Neuronal stem cell (in vitro differentiated cells): ENCODE measurements at places on chromosomes 2 and 18.

DNA sequence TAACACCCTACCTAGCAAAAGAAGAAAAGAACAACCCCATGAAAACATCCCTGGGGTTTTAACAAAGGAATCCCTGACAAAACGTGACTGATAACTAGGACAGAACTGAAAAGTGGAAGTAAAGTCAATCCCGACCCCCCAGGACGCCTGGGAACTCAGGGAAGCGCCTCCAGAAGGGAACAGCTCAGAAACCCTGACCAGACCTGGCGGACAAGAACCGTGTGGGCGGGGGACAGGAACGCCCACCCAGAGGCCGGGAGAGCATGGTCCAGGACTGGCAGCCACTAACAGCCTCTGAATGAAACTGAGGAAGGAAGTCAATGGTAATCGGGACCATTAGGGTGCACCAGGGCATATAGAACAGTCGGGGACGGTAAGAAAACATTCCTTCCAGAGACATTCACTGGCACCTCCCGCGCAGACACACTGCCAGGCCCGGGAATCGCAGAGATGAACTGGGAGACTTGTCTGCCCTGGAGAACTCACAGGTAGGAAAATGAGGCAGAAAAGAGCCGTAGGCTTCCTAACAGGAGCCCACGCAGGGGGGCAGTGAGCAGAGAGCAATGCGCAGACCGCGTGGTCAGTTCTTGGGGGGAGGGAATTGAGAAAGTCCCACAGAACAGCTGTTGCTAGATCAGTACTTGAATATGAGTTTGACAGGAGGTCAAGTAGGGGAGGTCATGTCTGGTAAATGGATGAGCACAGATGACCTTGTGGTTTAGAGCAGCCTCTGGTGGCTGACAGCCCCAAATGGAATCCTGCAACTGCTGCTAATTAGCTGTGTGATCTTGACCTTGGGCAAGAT, 1.3 kb upstream of the TBC1D8 start:
- DNase-seq: peak; percentile 37

GRCh38 chr18:2538236-2538635, 33.1 kb downstream of the METTL4 start:
- DNase-seq: no peak

DNA sequence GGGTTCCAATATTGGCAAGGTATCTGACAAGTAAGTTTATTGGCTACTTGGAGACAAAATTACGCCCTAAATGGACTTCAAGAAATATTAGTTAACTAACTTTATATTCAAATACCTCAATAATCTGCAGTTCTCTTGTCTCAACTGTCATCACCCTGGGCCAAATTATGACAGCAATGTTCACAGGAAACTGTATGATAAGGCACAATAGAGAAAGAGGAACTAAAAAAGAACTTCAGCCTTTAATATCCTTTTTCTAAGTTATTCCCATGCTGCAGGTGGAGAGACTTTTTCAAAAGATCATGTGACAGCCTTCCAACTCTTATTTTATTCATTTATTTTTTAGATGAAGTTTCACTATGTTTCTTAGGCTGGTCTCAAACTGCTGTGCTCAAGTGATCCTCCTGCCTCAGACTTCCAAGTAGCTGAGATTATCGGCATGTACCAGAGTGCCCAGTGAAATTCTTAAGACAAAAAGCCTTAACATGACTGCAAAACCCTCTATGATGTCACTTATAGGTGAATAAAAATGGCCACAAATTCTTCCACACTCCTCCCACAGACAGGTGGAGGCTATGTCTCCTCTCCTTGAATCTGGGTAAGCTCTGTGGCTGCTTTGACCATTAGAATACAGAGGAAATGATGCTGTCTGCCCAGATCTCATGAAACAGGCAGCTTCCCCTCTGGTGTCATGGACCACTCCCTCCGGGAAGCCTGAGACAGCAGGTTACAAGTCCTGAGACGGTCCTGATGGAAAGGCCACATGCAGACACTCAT, 211.0 kb downstream of the TGIF1 start:
- no peak for DNase-seq

DNA sequence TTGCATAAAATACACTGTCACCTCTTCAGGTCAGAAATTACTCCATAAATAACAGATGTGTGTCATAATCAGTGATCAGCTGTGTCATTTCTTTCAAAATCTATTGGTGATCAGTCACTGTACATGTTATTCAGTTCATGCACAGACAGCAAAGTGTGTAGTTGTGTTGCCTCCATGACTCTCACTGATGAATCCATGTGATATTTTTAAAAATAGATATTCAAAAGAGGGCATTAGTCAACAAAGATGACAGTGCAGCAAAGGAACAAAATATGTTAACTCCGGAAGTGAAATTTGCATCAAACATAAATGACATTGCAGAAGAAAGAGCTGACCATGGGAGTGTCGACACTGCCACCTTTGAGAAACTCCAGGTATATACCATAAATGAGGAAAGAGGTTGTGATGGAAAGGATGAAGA, 17.1 kb upstream of the MCM6 start:
- no peak for DNase-seq

DNA sequence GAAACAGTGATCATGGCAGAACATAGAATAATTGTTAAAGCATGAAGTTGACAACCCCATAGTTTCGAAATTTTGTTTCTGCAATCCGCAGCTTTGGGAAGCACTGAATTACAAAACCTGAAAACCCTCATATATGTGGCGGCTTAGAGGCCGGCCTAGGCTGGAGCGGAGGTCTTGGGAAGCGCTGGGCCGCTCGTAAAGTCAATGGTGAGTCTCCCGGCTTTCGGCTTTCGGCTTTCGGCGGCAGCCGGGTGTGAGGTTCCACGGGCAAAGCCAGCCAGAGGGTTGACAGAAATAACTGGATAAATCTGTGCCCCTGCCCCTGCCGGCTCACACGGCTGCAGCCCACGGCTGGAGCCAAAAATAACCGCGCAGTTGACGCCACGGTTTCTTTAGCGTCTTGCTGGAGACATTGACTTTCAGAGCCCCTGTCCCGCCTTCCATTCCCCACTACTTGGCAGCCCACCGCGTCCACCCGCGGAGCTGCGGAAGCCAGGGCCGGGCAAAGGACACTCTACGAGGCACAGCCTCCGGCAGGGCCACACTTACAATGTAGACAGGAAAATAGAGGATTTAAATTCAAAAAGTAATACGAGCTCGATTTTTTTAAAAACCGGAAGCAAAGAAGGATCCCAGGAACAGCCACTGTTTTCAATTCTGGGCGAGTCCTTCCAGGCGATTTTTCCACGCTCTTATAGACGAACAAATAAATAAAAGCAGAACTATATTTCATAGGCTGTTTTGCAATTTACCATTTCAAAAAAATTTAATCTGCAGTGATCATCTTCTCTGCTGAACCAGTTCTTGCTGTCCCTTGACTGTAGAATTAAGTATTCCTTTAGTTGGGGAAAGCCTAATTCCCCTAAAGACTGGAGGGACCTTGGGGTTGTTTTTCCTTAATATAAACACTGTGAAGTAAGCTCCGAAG, 28.3 kb upstream of the ATP6V1B1 start:
- no peak for DNase-seq

GRCh38 chr2:144323946-144324345, 196.0 kb downstream of the ZEB2 start:
- no peak for DNase-seq

DNA sequence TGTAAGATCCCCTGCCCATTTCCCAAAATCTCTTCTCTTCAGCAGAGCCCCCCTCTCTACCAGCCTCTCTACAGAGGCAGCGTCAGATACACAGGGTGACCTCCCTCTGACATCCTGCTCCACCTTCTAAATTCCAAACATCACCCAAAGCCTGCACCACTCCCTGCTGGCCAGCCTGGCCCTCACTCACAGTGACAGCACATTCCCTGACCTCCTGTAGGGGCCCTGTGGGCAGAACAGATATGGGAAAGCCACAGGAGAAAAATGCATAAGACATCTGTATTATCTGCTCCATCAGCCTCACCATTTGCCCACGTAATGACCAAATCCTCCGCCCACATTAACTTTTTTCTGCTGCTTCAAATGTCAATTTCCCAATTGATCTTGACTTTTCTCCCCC, 40.6 kb downstream of the TRABD2A start:
- DNase-seq: no peak

DNA sequence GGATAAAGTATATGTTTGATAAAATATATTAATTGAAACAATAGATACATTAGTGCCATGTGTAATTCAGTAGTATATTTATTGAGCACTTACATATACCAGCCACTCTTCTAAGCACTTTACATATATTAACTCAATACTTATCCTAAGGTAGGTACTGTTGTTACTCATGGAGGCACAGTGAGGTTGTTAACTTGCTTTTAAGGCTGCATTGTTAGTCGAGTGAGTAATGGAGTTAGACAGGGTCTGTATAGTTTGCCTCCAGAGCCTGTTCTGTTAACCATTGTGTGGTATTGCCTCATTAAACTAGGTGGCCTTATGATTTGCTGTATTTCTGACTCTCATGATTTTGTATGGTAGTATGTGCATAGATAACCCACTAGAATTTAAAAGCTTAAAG, 44.2 kb downstream of the LCLAT1 start:
- no peak for DNase-seq

GRCh38 chr2:239380831-239381708, 19.8 kb downstream of the HDAC4 start:
- DNase-seq: no peak

- no peak for DNase-seq
Observed at GRCh38 chr2:54767921-54768320, 44.5 kb downstream of the EML6 start.

GRCh38 chr2:241673797-241674725, 12.6 kb downstream of the DTYMK start:
- no peak for DNase-seq

DNA sequence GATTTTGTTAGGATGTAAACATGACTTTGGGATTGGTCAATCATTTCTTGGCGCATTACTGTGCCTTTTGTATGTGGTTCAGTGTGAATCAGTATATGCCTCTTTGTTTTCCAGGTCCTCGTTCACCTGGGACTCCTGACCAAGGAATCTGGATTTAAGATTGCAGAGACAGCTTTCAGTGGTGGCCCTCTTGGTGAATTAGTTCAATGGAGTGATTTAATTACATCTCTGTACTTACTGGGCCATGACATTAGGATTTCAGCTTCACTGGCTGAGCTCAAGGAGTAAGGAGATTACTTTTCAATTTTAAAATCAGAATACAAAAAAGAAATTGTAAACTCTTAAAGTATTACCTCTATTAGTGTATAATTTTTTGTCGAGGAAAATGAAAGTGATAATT, 87.6 kb downstream of the MGAT5 start:
- DNase-seq: no peak

DNA sequence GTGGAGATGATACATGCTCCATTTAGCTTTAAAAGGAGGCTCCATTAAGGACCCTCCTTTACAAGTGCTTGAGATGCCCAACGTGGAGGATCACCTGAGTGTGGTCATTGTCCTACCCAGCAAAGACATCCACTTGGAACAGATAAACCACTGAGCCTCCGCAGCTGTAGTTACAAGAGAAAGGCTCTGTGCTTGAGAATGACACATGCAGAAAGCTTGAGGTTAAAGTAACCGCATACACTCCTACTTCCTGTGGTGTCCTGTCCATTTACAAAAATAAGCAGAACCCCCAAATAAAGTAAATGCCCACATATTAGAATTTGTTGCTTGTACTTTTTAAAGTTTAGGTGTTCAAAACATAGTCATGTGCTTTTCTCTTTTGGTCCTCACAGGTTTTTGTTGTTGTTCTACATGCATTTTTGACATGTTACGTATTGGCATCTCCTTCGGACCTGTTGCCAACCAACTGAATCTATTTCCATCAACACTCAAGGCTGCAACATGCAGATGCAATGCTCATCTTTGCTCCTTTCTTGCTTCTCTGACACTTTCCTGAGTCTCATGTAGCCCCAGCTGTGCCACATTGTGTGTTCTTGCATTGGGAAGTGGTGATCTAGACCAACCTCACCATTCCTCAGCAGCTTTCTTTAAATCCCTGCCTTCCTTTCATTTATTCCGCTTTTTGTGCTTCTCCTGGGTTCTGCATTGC, 56.0 kb downstream of the SERPINB7 start:
- no peak for DNase-seq

DNA sequence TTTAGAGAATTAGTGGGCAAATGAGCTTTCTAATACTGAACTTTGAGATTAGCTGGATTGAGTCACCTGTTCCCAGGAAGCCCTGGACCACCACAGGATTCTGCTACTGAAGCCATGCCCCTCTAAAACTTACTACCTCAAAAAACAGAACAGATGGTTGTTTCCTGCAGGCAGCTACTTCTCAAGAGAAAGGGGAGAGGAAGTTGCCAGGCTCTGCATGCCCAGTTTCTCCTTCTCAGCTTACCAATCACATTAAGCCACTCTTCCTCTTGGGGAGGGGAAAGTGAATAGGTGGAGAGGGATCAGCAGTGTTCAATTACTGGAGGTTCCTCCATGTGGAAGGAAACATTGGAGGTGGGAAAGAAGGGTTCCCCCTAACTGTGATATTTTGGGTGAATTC, 24.9 kb upstream of the C1GALT1C1L start:
- DNase-seq: no peak

- DNase-seq: no peak
Observed at GRCh38 chr2:86238354-86238753, 39.1 kb downstream of the MRPL35 start.

DNA sequence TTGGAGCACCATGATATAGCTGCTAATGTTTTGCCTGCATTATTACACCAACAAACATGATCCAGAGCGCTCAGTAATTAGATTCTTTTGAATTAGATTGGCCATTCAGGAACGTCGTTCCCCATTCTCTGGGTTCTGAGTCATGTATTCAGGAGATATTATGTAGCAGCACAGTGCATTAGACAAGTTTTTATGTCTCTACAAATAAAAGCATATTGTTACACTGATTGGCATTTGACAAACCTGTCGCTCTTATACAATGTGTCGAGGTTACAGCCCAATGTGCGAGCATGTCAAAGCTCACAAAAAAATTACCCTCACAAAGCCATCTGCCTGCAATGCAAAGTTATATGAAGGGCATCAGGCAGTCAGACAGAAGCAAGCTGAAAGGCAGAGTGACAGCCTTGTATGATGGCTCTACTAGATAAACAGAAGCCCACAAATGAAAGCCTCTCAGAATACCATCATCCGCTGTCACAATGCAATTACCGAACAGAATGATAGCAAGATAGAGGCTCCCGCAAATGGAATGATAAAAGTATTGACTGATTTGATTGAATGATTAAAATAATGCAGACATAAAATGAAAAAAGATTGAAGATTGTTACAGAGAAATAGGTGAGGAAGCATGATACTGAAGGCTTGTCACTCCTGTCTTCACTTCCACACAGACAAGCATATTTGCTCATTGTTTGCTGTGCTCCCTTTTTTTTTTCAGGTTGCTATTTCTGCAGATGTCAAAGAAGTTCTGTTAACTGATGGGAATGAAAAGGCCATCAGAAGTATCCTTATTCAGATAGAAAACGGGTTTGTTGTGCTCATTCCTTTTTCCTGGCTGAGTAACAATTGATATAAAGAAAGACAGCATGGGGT, 234.6 kb upstream of the SIX3 start:
- DNase-seq: peak; percentile 42

GRCh38 chr2:205796805-205797313, 114.6 kb downstream of the NRP2 start:
- no peak for DNase-seq

DNA sequence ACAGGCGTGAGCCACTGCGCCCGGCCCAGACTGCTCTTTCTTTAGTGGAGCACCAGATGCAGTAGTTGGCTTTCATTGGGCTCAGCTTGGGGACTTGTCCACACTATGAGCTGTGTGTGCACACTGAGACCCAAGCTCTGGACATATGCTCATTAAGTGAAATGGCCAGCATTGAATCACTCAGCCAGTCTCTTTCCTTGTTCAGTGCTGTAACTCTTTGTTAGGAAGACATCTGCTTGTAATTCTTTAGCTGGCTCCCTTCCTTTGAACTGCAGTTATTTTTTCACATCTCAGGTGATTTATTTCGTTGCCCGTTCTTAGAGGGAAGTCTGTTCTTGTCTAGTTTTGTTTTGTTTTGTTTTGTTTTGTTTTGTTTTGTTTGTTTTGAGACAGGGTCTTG, 70.5 kb downstream of the CAB39 start:
- DNase-seq: no peak
